Stimulated activated CD8-positive, alpha-beta memory T cell treated with anti-CD3 and anti-CD28 coated beads, Interleukin-12 subunit alpha, Interleukin-12 subunit beta, amount 100 ng/mL, for 4 hours (primary cell): ENCODE measurements at places on chromosomes 5 and 9.

GRCh38 chr5:43855452-43855851 lies 252.5 kb downstream of the NNT start:
- no peak for DNase-seq

DNA sequence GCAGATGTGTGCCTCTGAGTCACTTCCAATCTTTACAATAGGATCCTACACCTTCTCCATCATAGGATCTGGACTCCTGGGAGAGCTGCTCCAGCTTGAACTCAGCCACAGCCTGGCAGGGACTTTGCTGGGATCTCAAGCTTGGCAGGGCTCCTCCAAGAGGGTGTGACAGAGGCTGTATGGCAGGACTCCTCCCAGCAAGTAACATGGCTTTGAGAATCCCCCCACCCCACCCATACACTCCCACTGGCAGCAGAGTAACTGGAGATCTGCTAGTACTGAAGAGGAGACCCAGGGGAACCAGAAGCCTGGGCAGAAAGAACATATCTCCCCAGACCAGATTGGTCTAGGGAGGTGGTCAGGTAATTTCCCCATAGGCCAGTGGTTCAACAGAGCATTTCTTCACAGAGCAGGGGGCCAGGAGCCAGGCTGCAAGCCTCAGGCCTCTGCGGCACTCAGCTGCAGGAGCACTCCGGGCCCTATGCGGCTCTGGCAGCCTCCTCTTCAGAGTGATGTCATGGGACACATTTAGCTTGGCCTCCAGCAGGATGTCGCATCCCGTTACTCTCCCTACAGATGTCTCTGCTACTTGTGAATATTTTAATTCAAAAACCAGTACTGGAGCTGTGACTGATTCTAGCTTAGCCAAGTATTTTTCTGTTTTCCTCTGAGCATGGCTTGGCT lies 1.7 kb upstream of the ACSL6 start:
- DNase-seq: no peak

DNA sequence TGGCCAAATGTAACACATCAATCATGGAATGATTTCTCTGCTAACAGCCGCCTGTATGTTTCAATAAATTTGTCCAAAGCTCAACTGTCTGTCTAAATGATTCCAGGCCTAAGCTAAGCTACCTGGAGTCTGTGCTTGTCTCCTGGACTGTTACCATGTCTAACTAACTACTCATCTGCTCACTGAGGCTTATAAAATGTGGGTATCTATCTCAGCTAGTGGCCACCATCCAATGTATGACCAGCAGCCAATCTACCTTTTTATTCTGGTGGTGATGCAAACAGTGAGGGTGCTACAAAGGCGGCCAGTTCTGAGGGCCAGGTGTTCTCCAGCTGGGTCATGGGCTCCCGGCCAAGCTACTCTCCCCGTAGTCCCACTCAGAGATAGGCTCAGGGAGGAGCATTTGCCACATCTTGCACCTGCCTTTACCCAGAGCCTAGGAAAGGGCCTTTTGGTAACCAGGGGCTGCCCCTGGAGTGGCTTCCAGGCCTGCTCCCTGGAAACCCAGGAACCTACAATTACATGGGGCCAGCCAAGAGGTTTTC lies 59.1 kb downstream of the PFDN1 start:
- DNase-seq: no peak

DNA sequence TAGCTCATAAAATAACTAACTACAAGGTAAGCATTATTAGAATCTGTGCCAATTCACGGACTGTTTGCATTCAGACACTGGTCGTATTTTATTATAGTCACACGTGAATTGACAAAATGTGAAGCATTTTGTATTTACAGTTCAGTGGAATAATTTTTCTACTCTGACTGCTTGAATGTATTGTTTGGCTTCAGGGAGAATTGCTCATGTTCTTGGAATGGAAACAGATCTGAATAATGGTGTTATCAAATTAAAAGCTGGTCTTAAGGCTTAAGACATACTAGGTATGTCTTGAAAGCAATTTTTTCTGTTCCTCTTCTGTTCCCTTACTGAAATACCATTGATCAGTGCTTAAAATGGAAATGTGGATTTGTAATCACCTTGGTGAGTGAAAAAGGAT lies 543.7 kb upstream of the TLE4 start:
- no peak for DNase-seq

DNA sequence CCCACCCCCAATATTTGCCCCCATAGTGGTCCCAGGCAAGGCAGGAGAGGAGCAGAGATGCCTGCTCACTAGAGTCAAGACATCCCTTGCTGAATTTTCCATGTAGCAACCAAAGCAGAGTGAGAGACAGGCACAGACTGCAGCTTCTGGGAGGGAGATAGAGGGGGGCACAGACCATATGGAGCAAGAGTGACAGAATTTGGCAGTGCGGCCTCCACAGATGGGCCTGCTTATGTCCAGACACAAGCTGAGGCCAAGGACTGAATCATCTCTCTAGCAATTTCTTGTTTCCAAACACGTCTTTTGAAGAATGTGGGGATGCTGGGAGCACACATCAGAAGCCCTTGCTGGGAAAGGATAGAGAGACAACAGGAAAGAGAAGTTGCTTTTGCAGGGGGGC lies 53.0 kb upstream of the ALDH1B1 start:
- no peak for DNase-seq

DNA sequence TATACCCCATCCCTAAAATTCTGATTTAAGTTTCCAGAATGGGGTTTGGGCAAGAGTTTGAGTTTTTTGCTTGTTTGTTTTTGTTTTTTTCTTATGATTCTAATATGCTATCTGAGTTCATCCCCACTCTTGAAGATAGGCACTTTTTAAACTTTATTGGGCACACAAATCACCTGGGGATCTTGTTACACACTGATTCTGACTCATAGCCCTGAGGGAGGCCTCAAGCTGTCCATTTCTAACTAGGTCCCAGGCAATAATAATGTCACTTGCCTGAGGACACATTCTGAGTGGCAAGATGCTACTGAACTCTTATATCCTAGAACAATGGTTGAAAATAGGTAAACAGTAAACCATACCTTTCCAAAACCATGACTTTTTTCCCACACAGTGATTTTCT lies 22.8 kb upstream of the ABLIM3 start:
- DNase-seq: no peak

DNA sequence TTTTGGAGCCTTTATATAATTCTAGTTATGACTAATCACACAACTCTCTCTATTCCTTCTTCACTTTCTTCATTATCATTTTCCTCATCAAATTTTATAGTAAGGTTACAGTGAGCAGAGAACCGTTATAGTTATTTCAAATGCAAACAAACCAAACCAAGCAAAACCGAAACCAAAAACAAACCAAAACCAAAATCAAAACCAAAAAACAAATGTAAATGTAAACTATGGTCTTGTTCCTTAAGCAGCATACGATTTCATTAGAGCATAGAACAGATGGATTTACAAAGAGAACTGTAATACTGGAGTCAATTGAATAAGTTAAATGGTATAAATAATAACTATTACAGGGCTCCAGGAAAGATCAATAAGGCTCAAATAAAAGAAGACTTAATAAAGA lies 447.1 kb downstream of the LRRC70 start:
- no peak for DNase-seq

DNA sequence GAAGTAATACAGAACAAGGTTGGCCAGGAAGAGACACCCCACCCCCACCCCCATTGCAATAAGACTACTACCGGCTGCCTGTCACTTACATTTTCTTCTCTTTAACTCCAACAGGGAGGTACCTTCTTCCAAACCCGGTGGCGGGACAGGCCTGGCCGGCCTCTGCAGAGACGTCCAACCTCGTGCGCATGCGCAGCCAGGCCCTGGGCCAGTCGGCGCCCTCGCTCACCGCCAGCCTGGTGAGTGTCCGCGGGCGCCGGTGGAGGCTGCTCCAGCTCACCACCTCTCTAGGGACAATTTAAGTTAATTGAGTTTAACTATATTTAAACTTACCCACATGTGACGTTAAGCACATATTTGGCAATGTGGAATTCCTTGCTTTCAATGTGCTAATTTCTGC lies 192.4 kb downstream of the MAST4 start:
- no peak for DNase-seq

GRCh38 chr9:27726244-27727081 lies 153.2 kb upstream of the C9orf72 start:
- no peak for DNase-seq

DNA sequence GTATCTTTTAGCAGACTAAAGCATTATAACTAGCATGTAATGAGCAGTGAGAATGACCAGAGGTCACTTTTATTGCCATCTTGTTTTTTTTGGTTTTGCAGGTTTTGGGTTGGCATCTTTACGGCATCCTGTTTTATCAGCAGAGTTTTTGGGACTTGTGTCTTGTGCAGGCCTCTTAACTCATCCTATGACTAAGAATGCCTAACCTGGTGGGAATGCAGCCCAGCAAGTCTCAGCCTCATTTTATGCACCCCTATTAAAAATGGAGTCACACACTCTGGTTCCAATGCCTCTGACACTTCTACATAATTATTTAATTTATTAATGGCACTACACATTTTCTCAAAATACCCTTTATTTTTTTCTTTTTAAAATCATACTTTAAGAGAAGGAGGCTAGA lies 726.5 kb upstream of the RIOK2 start:
- no peak for DNase-seq

DNA sequence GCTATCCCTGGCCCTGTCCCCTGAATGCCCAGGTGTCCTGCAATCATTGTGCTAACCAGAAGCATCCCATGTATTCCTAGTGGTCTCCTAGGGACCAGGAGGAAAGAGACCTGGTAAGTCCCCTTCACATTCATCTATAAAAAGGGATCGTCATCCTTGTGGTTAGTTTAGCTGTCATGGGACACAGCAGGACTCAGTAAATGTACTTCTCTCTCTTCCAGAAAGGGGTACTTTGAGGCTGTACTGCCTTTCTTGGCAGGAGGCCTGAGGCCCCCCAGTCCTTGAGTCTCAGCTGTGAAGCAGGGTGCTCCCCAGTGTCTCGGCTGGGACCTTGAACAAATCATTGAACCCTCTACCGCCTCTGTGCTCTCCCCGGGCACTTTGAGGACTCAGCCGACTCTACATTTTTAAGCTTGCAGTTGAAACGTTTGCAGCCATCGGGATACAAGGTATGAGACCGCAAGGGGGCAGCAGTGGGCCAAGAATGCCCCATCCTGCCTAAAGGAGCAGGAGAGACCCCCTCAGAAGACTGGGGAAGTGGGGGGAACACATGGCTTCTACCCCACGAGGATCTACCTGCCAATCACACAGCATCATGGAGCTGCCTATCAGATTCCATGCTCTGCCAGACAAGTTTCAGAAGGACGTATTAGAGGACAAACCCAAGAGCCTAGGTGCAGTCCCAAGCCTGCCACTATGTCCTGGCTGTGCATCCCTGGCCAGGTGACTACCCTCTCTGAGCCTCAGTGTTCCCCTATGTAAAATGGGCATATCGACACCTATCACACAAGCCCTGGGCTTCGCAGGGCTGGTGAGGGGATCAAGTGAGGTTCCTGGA lies 2.4 kb upstream of the PHYKPL start:
- DNase-seq: peak; percentile 57

DNA sequence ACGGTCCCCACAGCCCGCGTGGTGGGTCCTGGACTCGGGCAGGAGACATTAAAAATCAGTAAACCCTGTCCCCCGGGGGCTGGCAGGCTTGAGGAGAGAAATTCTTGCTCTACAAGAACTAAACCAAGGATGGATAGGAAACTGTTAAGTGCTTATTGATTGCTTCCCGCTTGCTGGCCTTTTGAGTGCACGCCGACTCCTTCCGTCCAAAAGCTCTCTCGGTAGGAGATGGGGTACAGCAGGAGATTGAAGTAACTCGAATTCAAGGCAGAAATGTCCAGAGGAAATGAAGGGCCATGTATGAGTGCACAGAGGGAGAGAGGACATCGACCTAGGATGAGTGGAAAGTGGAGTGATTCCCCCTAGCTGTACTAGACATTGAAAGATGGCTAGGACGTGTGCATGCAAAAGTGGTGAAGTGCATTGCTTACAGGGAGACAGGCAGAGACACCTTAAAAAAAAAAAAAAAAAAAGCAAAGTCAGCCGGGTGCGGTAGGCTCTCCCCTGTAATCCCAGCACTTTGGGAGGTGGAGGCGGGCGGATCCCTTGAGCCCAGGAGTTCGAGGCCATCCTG lies 923 bp downstream of the RECK start:
- no peak for DNase-seq

DNA sequence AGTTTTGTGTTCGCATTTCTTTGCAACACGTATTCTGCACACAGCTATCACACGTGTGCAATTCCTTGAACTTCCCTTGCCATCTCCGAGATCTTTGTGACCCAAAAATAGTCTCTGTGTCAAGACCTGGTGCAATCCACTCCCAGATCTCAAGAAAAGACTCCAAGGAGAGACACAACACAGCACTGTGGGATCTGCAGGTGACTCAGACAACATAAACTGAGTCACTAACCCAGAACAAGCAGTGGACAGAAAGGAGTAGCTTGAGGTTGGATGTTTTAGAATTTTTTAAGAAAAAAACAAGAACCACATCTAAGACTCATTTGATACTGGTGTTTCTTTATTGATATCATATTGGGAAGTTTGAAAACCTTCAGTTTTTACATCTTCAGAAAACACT lies 396.9 kb downstream of the AGTPBP1 start:
- DNase-seq: no peak

DNA sequence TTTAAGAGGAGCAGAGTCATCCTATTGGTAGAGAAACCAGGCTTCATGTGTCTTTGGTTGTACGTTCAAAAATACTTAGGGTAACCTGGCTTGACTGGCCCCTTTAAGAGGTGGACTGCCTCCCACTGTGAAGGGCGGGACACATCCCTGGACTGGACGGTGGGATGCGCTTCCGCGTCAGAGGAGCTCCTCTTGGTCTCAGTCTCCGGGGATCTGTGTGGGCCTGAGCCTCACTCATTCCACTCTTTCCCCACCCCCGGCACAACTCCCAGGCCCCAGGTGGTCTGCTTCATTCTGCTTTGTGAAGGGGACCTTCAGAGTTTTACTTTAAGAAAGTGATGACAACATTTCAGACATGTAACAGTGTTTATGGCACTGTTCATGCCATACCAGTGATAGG lies 601.1 kb downstream of the IRX1 start:
- no peak for DNase-seq

DNA sequence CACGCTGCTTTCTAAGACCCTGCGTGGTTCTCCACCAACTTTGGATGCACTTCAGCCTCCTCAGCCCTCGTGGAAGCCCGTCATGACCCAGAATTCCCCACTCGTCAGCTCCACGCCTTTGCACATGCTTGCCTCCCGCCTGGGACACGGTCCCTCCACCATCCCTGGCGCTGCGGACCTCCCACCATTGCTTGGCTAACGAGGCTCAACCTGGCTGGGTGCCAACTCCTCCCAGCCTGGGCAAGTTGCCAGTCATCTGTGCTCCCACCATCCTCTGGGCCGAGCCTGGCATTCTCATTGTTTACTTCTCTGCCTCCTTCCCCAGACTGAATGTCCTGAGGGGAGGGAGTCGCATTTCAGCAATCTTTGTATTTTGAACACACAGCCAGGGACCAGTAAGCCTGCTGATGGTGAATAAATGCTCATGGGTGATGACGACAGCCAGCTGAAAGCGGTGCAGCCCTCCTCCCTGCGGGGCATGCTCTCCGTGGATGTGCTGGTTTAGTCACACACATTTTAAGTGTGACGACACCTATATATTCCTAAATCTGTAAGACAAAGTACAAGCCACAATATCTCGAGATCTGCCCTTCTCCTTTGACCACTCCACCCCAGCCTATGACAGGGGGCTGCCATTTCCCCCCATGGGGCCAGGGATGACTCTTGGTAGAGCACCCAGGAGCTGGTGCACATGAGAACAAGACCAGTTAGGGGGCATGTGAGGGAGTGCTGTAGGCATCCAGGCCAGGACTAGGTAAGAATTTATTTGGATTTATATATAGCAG lies 37.6 kb downstream of the ANKRD33B start:
- DNase-seq: no peak

- DNase-seq: no peak
These were observed 150.9 kb downstream of the ADGRV1 start for GRCh38 chr5:90709323-90710155.

- DNase-seq: no peak
These were observed 25.2 kb upstream of the ASPN start for GRCh38 chr9:92507496-92507895.
